Activated CD8-positive, alpha-beta memory T cell treated with anti-CD3 and anti-CD28 coated beads for 24 hours (primary cell): ENCODE measurements at places on chromosomes 2 and 18.

DNA sequence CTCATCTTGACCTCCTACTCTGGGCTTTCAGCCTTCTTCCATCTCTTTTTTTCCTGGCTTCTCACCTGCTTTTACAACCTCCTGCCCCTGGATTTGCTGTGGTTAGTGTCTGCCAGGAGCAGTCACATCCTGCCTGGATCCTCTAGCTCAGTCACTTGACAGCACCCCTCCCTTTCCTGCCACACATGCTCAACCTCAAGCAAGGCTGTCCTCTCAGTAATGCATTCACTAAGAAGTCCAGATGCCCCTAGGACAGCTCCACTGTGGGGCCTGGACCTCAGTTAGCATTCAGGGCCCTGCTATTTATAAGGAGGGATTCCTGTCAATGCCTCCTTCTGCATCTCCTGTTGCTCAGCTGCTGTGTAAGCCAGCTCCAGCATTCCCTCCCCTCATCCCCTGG, 275.5 kb downstream of the SMAD2 start:
- DNase-seq, result no peak

DNA sequence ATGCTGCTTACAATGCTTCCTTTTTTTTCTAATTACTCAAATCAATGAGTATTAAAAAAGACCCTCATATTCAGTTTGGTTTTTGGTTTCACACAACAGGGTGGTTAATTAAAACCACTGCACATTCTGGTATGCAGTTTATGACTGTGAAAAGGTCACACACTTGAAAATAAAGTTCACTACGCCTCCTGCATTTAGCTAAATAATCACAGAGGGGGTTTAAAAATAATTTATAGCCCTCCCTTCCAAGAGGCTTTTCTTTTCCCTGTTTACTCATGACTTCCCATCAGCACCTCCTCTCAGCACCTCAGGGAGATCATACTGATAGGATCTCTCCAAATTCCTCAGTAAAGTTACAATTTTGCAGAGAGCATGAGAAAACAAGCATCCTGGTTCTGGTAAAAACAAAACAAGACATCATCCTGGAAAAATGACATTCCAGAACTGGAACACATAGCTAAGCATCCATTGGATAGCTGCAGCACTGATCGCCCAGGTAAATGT, 129.5 kb upstream of the TMEM200C start:
- no peak for DNase-seq

DNA sequence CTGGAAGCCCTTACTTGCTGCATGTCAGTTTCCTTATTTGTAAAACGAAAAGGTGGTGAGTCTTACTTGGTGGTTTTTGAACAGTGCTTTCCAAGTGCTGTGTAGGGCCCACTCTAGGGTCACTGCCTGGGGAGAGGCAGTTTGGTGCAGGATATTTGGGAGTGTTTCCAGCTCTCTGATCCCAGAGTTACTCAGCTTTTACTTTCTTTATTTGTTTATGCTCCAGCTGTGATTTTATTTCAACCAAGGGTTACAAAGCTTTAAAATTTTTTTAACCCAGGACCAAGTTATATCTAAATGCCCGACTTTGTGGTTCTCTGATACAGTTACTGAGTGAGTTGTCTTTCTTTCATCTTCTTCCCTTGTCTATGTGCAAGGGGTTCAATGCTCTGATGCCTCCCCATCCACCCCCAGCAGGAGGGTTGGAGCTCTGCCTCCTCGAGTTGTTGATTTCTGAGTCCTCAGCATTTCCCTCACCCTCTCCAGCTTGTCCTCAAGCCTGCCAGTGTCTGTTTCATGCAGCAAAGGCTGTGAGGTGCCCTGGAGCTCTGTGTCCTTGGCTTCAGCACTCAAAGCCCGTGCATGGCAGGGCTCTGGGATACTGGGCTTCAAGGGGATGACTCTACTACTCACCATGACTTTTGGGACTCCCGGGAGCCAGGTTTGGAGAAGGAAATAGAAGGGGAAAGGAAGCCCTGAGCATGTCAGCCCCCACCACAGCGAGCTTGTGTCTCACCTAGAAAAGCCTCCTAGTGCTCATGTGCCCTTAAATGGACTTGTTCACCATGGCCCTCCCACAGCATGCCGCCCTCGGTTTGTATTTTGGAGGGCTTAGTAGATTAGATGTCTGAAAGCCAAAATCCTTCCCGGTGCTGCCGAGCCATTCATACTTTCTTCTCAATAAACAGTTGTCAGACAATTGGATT, 236.8 kb downstream of the SETBP1 start:
- no peak for DNase-seq

DNA sequence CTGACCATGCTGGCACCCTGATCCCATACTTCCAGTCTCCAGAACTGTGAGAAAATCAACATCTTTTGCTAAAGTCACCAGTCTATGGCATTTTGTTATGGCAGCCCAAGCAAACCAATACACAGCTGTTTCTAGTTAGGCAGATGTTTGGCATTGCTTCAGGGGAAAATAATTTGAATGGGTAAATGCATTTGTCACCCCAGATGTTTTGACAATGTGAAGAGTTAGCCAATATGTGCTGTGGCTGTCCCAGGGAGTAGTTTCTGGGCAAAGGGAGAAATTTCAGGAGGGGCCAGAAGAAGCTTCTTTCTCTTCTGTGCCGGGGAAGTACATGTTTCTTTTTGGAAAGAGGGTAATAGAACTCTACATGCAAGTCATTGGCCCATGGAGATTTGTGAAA, 619.0 kb downstream of the SLC4A3 start:
- no peak for DNase-seq

- DNase-seq, result no peak
Measured at GRCh38 chr2:206164261-206164862, 4.7 kb downstream of the EEF1B2 start.

DNA sequence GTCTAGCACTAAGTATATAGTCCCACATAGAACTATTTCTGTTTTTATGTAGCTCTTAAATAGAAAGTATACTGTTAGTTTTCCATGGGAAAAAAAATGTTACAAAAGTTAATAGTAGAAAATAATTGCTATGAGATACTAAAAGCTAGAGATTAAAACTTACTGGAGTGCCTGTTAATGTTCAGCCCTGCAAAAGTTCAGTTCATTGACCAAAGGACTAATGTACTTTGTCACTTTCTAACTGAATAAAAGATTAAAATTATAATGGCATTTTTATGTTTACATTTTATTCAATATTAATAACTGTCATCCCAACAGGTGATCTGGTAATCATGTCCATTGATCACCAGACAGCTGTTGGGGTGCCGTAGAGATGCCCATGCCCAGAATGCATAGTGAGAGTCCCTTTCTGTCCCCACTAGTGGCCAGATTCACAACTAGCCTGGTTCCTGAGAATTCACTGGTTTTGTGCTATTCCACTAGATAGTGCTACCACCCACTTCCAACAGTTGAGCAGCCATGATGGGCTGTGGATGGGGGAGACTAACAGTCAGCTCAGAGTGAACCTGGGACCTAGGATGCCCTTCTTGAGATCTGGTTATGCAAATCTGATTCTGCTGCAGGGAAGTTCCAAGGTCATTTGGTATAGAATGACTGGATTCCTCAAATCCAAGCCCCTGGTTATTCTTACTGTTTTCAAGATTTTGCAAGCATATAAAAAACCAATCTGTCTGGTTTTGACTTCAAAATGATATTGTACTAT, 57.8 kb downstream of the AFTPH start:
- DNase-seq, result no peak

DNA sequence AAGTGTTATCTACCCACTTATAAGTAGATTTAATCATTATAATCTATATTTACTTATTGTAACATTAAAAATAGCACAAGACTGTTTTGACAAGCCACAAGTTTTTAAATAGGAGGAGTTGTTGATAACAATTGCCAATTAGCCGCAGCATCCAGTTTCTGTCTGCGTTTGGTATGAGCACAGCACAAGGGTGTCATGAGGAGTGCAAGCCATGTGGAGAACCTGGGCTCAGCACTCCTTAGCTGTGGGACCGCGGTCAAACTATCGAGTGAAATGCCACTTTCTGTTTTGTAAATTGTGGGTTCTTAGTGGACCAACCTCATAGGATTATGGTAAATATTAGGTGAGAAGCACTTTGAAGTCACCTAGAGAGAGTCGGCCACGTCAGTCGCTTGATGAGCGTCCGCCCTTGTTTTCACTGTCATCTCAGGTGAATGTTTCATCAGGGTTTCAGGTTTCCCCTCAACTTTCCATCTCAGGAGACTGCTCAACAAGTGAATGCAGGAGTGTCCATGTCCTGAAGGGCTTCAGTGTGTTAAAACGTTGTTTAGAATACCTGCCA, 294.5 kb downstream of the ZNF407 start:
- no peak for DNase-seq

GRCh38 chr2:241041589-241042158, 43.3 kb downstream of the SNED1 start:
- DNase-seq, result no peak

- no peak for DNase-seq
Measured at GRCh38 chr2:220847006-220847405, 725.1 kb downstream of the EPHA4 start.
